ENCODE measurements at places on chromosomes 1 and 21. TPM values are rescaled to one million over a fixed set of nuclear protein-coding genes. Genes with fewer than 3 reads are reported as not detected.

GRCh38 chr1:43309405-43310025 lies 8.7 kb downstream of the TIE1 start:
- DNase-seq, result no peak

- DNase-seq, result no peak
Observed at GRCh38 chr1:164780111-164780812, 221.3 kb downstream of the PBX1 start.

DNA sequence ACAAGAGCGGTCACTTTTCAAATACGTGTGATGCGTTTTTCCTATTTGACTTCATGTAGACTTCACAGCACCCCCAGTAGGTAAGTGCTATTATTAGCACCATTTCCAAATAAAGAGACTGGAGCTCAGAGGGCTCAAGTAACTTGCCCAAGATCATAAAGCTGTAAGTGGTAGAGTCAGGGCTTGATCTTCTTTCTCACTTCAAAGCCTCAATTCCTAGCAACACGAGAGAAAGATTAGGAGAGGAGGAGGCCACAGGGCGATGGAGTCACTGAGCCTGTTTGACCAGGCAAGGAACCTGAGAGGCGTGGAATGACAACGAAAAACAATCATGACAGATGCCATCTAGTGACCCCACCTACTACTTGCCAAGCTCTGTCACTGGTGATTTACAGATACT lies 181.0 kb downstream of the FOXD2 start:
- peak; percentile 11 for DNase-seq

- DNase-seq, result no peak
Observed at GRCh38 chr21:38811257-38811656, 5.5 kb downstream of the ETS2 start.

Gene KCNK2
- 0.43 TPM for total RNA-seq

All from mucosa of gallbladder (tissue), 1 donor.